ENCODE measurements at places on chromosomes 12 and 14.

- DNase-seq: no peak
Measured at GRCh38 chr12:7116916-7117315, 7.9 kb upstream of the C1RL start.

GRCh38 chr12:116975779-116976393 lies 65.1 kb downstream of the FBXW8 start:
- DNase-seq: no peak

DNA sequence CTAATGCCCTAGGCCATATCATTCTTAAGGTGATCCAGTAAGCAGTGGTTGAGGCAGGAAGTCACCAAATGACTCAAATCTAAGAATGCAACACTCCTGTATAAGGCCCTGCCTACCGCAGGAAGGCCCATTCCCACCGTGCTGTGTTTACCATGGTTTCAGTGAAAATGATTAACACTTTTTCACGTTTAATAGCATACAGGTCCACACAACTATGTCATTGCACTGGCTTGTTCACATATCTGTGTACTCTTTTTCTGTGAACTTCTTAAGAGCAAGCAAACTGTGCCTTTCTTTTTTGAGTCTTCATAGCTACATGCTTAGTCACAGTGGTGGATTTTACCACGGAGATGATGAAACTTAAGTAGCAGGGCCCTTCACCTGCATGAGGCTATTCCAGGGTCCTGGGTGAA lies 214.9 kb downstream of the CNTN1 start:
- no peak for DNase-seq

DNA sequence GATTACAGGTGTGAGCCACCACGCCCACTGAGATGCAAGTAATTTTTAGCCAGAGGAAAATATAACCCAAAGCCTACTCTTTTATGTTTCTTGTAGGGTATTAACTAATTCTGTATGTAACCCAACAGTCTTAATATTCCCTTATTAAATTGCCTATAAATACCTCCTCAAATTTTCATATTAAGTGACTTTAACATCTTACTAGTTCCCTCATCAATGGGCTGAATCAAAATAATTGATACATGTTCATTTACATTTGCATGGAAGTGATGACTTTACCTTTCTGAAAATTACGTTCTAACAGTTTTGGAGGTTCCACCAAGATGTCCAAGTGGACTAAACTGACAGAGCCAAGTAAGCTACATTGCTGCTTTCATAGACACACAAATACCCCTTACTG lies 3.1 kb downstream of the SOS2 start:
- DNase-seq: no peak

All from inflammatory macrophage treated with lipopolysaccharide for 1 hour (primary cell).